ENCODE measurements at places on chromosomes 2 and 18. TPM values are rescaled to one million over a fixed set of nuclear protein-coding genes. Genes with fewer than 3 reads are reported as not detected.

The LOXHD1 gene
- total RNA-seq: 1.6 TPM

The ITGB1BP1 gene
- 33.7 TPM for total RNA-seq

The FMNL2 gene
- total RNA-seq: 19.4 TPM

The GNAL gene
- 1.6 TPM for total RNA-seq

The TBR1 gene
- total RNA-seq: not detected

The CIB4 gene
- not detected for total RNA-seq

The CRYGD gene
- total RNA-seq: not detected

The AQP12A gene
- total RNA-seq: not detected

The CFAP65 gene
- not detected for total RNA-seq

The ZSWIM2 gene
- not detected for total RNA-seq

The CD8A gene
- 0.35 TPM for total RNA-seq

The ICA1L gene
- total RNA-seq: 7.4 TPM

The DCDC2C gene
- total RNA-seq: not detected

The AKAIN1 gene
- total RNA-seq: not detected

The BARD1 gene
- 12.5 TPM for total RNA-seq

DNA sequence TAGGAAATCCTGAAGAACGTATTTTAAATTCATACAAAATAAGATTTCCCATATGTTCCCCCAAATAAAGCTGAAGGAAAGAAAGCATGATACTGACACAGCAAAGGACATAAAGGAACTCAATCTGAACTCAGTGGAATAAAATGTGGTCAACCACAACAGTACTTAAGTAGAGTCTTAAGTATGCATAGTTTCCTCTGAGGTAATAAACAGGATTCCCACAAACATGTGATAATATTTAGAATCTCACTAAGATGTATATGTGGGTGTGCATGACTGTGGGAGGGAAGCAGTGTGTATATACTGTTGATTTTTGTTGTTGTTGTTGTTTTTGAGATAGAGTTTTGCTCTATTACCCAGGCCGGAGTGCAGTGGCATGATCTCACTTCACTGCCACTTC, 69.3 kb downstream of the NOL10 start:
- DNase-seq: no peak

DNA sequence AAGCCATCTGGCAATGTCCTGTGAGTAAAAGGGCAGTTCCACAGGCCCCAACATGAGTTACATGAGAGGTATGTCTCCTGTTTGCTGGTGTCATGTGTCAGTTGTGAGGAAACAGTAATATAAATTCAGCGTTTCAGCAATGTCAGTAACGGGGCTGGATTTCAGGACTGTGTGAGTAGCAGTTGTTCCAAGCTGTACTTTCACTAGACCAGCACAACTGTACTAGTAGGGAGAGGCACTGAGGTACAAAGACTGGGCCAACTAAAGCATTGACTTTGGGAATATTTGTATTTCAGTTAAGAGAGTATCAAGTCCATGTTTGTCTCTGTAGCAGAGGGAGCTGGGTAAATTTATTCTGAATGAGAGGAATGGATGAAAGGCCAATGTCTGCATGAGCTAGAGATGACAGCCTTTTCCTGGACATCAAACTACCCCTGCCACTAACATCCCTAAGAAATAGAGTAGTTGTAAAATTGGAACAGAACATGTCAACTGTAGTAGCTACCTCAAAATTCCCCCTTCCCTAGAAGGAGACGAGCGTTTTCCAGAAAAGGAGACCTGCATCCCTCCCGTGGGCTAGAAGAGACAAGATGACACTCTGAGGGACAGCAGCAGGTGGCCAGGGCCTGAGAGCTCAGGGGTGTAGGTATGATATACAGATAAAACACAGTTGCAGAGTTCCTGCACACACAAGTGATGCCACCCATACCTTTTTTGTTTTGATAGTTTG, 24.4 kb downstream of the EIF4E2 start:
- no peak for DNase-seq

GRCh38 chr2:200944467-200945394, 18.7 kb downstream of the ORC2 start:
- DNase-seq: no peak

GRCh38 chr2:23507267-23508065, 122.5 kb downstream of the KLHL29 start:
- no peak for DNase-seq

- DNase-seq: peak; percentile 60
Observed at GRCh38 chr2:176126929-176127773, 2.4 kb upstream of the HOXD8 start.

DNA sequence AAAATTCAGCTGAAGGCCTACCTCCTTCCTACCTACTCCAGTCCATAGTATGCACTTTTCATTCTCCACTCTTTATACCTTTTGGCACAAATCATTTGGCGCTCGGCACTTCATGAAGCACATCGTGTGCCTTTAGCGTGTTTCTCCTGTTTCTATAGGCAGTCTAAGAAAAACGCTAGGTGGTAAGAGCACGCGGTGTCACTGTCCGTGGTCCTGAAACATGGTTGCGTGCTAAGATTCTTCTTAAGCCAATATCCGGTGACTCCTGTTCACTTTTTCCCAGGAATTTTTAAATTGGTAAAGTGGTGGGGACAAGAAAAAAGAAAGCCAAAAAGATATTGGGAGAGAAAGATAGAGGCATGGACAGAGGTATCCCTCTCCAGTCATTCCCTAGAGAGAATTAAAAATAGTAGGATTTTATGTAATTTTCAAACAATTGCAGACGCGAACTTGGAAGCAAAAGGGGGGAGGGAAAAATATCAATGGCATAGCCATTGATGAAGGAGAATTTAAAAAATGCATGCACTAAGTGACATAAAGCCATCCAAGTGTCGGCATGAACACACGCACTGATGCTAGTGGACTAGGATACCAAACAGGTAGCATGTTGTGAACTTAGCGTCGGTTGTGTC, 1.4 kb upstream of the CTNNA2 start:
- DNase-seq: peak; percentile 26

DNA sequence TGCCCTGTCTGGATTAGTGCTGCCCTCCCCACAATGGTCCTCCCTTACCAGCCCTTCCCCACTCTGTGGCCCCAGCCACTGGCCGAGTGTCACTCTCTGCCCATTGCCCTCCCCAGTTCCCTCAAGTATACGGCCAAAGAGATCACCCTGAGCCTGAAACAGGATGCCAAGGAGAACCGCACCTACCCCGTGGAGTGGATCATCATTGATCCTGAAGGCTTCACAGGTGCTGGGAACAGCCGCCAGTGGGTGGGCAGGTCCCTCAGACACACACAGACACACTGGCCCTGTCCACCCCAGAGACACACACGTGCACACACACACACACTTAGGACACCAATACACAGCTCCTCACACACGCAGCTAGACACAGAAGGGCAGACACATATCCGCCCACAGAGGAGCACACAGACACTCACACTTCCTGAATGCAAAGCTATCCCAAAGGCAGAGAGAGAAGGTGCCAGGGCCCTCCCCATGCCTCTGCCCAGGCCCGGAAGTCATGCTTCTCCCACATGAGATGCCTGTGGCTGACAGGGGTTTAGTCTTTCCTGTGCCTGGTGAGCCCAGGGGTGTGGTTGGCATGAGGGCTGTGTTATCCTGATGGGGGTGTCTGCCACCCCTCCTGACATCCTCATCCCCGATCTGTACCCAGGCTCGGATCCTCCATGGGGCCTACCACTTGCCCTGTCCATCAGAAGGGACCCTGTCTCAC, 2.9 kb downstream of the CHRND start:
- DNase-seq: no peak

GRCh38 chr2:198697218-198697617, 760.5 kb downstream of the SATB2 start:
- DNase-seq: no peak

- peak; percentile 60 for DNase-seq
Observed at GRCh38 chr18:63161761-63162195, 157.8 kb downstream of the BCL2 start.

GRCh38 chr18:11245879-11246278, 96.5 kb upstream of the PIEZO2 start:
- DNase-seq: no peak

GRCh38 chr18:70672581-70672980, 383.7 kb downstream of the SOCS6 start:
- DNase-seq: no peak

- no peak for DNase-seq
Observed at GRCh38 chr2:218582076-218582475, 13.4 kb downstream of the CNOT9 start.

GRCh38 chr2:19799881-19800780, 101.7 kb downstream of the TTC32 start:
- no peak for DNase-seq

DNA sequence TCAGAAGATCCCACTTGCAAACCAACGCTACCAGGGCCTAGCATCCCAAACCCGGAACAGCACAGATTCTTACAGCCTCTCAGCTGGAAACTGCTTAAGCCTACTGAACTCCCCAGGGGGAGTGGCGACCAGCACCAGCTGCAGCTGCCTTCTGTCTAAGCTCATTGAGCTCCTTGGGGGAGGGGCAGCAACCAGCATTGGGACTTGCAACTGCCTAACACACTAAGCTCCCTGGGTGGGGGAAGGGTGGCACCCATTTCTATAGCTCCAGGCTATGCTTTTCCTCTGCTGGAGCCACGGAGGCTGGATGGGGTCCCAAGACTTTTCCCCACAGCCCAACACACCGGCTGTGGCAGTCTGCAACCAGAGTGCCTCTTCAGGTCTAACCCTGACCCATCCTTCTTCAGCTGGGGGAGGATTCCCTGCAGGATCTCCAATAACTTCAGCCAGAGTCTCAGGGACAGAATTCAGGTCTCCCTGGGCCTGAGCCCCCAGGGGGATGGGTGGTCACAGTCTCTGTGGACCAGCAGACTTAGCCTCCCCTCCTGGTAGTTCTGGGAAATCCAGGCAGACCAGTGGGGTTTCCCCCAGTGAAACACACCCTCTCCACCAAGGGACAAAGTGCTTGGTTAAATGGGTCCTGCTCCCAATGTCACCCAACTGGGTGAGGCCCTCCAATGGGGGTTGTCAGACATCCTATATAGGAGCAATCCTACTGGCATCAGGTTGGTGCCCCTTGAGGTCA, 45.9 kb upstream of the ITGA4 start:
- DNase-seq: peak; percentile 38

GRCh38 chr2:118994172-118994700, 52.2 kb downstream of the MARCO start:
- no peak for DNase-seq

- no peak for DNase-seq
Observed at GRCh38 chr18:74233933-74234325, 57.8 kb downstream of the CYB5A start.

DNA sequence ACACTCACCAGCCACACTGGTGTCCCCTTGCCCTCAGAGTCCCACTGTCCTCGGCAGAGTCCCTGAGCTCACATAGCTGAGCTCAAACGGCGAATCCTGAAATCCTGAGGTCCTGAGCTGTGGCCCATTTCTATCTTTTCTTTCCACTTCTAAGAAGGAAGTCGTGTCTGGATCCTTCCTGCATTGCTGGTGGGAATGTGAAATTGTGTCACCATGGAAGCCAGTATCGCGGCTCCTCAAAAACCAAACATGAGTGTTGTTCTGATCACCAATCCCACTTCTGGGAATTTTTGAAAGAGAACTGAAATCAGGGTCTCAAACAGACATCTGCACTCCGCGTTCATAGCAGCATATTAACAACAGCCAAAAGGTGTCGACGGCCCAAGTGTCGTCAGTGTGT, 244.7 kb downstream of the EIPR1 start:
- DNase-seq: no peak

- DNase-seq: no peak
Observed at GRCh38 chr2:114724454-114724853, 282.0 kb downstream of the DPP10 start.

GRCh38 chr2:216281876-216282275, 90.4 kb downstream of the MARCHF4 start:
- DNase-seq: no peak

GRCh38 chr2:212135739-212136138, 402.9 kb downstream of the ERBB4 start:
- no peak for DNase-seq

- peak; percentile 56 for DNase-seq
Observed at GRCh38 chr2:234840336-234840735, 111.5 kb upstream of the SH3BP4 start.

DNA sequence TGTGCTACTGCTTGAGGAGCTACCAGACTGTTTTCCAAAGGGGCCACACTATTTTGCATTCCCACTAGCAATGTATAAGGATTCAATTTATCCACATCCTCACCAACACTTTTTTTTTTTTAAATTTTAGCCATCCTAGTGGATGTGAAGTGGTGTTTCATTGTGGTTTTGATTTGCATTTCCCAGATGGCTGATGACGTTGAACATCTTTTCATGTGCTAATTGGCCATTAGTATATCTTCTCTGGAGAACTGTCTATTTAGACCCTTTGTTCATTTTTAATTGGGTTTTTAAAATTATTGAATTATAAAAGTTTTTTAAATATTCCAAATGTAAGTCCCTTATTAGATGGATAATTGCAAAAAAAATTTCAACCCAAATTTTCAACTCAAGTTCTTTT, 121.1 kb downstream of the MAPK4 start:
- no peak for DNase-seq

GRCh38 chr2:101205521-101206479, 46.9 kb upstream of the CNOT11 start:
- DNase-seq: peak; percentile 38

DNA sequence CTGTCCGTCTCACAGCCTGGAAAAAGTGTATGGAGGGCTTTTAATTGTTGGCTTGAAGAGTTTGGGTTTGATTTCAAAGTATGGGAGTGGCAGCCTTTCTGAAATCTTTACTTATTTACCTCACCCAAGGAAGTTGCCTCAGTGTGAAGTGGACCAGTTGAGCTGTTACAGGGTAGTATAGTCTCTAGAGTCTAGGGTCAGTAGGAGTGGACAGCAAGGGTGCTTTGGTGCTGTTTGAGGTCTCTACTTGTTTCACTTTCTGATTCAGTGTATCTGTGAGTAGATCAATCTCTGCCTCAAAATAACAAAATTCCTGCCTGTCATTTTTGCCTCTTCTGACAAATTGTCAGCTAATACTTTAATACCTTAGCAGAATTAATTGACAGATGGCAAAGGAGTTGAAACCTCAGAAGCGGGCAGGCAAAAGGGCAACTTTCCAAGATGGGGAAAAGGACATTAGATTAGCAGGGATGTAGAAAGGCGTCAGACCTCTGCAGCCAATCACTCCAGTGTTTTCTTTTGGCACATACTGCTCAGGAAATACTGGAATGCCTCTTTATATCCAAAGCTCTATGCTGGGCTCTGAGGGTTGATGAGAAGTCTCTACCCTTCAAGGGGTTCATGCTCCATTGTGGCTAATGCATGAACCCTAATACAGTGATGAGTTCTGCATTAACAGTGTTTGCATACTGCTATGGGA, 5.9 kb downstream of the RIOK3 start:
- DNase-seq: no peak
